H1 (cell line): ENCODE measurements at places on chromosomes 3 and 15. TPM values are rescaled to one million over a fixed set of nuclear protein-coding genes. Genes with fewer than 3 reads are reported as not detected.
A peak's percentile ranks its signal among the peaks of the same experiment; 100 is the strongest.

DNA sequence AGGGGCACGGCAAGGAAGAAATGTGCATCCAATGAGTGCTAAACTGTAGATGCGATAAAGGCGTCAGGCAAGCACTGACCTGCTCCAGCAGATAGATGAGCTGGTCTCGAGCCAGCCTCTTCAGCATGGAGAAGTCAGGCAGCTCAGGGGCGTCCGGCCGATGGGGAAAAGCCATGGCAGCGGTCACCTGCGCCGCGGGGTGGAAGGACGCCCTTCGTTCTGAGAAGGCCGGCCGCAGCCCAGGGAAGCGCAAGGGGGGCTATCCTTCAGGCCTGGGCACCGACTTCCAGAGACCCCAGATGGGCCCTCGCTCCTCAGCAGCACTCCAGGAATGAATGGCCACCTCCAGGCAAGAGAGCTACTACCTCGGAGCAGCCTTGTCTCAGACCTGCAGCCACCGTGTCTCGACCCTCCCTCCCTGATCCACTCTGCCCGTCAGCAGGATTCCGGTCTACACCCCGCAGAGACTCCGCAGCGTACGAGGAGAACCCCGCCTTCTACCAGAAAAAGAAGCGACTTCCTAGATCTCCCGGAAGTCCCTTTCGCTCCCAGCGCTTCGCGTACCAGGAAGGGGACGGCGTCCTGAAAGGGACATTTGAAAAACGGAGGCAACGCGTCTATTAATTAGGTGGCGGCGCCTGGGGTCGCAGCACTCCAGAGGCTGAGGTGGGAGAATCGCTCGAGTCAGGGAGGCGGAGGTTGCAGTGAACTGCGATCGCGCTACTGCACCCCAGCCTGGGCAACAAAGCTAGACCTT is at the start of gene VPS33B:
VPS33B (minus strand) TSS at position 520 of the 757 bp plus-strand sequence; CDS start at position 175, 345 bp downstream.
- peaks cover 3% of the 10 kb centered on the region for H3K4me1 ChIP-seq
- peak within 1 kb of the TSS; percentile 96 for H3K4me3 ChIP-seq
- H3K27me3 ChIP-seq = no peaks in the 10 kb centered on the region
- peak; percentile 86 for DNase-seq

DNA sequence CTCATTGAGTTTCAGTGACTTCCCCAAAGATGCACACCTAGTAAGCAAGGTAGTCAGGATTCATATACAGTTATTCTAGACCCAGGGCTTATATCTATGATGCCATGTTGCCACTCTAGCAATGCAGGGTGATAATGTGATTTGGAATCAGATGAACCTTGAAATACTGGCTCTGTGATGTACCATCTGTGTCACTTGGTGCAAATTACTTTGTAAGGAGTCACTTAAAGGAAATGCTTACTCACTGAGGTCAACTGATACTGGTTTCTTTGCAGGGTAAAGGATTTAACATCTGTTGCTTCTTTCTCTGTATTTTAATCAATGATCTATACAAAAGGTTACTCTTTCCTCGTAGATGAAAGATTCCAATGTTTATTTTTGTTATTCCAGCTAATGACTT is 10.8 kb downstream of the ASB14 start:
- no peak overlapping the region for H3K4me3 ChIP-seq
- no peaks in the 10 kb centered on the region for H3K27me3 ChIP-seq
- no peaks in the 10 kb centered on the region for H3K4me1 ChIP-seq
- no peak overlapping the region for H3K27ac ChIP-seq
- H3K36me3 ChIP-seq = no peaks in the 10 kb centered on the region; the same call in 1 of the 2 replicates
- no peak for DNase-seq

DNA sequence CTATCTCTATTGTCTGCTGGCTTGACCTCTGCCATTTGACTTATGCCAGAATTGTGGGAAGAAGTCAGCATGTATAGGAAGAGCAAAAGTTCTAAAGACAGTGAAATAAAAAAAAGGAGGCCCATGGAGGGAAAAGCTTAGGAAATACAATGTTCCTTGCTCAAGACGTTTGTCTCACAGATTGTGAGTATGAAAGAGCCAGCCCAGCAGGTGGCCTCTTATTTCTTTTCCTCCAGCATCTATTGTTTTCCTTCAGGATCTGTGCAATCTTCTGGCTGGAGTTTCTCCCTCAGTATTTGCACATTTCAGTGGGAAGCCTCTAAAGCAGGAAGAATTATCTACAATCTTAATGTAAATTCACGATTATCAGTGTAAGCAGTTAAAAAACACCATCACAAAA is 43.7 kb downstream of the ZDHHC3 start:
- no peaks in the 10 kb centered on the region for H3K27me3 ChIP-seq
- H3K27ac ChIP-seq = no peak overlapping the region
- peaks cover 7% of the 10 kb centered on the region; the same call in 1 of the 2 replicates for H3K36me3 ChIP-seq
- no peak overlapping the region for H3K4me3 ChIP-seq
- DNase-seq = no peak

DNA sequence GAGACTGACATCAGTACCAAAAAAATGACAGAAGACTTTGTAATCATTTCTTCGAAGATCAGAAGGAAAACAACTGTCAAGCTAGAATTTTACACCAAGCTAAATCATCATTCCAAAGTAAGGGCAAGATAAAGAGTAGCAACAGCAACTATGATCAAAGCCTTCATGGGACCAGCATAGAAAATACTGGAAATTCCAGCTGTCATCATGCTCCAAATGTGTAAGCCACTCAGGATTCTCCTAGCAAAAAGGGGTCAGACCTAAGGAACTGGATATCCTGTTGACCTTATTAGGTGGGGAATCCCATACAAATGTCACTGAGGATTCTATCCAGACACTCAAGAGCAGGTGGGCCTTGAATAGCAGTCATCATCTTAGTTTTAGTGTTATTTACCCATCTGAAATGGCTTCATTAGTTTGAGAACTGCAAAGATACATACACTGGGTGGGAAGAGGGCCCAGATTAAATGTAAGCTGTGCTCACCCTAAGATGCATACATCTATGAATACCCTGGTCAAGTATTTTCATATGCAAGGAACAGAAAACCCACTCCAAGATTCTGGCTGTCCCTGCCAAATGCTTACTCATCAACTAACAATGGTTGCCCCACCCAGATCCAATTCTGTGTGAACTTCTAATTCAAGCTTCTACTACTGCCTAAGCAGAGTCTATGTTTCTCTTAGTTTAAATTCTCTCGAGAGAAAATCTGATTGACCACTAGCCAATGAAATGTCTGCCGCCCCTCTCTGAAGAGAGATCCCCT is 33.5 kb downstream of the CLDN18 start:
- H3K27ac ChIP-seq = no peak overlapping the region
- H3K4me1 ChIP-seq = peaks cover 5% of the 10 kb centered on the region
- no peaks in the 10 kb centered on the region for H3K36me3 ChIP-seq
- no peak for DNase-seq

DNA sequence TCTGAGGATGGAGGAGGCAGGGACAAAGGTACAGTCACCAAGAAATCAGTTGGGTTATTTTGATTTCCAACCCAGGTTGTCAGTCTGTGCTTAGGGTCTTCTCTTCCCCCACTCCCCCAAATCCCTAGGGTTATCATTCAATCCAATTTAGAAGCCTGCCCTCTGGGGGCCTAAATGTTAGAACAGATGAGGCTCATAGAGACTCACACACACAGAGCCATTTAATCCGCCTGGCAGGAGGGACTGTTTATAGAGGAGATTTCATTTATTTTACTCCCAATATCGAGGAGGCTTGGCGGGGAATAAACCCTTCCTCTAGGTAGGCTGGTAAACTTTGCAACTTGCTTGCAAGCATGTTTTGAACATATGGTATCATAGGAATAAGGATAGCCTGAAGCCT is 52.8 kb downstream of the RHCG start:
- H3K27ac ChIP-seq = no peak overlapping the region
- H3K4me1 ChIP-seq = peaks cover 2% of the 10 kb centered on the region
- no peaks in the 10 kb centered on the region; the same call in 1 of the 2 replicates for H3K27me3 ChIP-seq
- no peak for DNase-seq
- no peak overlapping the region for H3K4me3 ChIP-seq

DNA sequence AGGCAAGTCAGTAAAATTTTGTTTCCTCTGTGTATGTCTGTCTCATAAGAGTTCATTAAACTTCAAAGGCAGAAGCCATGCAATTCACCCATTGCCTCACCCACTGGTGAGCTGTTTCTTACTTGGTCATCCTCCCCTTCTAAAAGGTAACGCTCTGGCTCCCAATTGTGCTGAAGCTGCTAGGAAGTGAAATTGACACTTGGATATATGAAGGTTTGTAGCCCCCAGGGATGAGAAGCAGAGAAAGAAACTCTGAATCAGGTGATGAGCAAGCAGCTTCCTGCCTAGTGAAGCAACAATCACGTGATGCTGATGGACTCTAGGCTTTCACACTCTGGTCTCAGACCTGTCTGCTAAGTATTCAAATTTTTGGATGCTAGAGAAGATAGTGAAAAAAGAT is 70.7 kb downstream of the CD200R1L start:
- no peaks in the 10 kb centered on the region for H3K4me1 ChIP-seq
- no peak overlapping the region for H3K4me3 ChIP-seq
- no peak for DNase-seq

DNA sequence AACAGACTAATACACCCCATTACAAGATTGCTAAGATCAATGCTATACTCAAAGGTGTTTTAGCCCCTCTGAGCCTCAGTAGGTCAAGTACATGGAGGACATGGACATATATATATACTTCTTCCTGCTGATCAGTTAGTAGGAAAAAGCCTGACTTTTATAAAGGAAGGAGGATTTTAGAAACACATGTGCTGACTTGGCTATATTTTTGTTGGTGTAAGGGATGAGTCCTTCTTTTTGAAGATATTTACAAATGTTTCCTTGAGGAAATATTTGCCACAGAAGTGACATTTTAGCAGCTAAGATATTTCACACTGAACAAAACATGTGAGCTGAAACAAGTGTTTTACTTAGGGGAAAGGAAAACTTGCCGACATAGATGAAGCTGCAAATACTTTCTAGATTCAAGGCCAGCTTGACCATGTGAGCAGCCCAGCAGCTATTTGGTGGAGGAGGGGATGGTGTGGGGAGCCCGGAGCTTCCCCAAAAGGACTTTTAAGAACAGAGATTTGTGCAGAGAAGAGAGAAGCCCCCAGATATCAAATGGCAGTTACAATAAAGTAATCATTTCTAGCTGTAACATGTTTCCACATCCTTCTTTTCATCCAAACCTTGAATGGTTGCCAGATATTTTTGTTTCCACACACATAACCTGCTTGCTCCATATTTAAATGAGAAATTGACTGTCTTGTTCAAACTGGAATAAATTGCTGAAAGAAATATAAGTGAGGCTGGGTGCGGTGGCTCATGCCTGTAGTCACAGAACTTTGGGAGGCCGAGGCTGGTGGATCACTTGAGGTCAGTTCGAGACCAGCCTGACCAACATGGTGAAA is 111.7 kb upstream of the NR2F2 start:
- H3K27ac ChIP-seq = no peak overlapping the region
- no peak overlapping the region for H3K4me3 ChIP-seq
- no peaks in the 10 kb centered on the region for H3K27me3 ChIP-seq
- no peaks in the 10 kb centered on the region for H3K4me1 ChIP-seq
- H3K36me3 ChIP-seq = no peaks in the 10 kb centered on the region

DNA sequence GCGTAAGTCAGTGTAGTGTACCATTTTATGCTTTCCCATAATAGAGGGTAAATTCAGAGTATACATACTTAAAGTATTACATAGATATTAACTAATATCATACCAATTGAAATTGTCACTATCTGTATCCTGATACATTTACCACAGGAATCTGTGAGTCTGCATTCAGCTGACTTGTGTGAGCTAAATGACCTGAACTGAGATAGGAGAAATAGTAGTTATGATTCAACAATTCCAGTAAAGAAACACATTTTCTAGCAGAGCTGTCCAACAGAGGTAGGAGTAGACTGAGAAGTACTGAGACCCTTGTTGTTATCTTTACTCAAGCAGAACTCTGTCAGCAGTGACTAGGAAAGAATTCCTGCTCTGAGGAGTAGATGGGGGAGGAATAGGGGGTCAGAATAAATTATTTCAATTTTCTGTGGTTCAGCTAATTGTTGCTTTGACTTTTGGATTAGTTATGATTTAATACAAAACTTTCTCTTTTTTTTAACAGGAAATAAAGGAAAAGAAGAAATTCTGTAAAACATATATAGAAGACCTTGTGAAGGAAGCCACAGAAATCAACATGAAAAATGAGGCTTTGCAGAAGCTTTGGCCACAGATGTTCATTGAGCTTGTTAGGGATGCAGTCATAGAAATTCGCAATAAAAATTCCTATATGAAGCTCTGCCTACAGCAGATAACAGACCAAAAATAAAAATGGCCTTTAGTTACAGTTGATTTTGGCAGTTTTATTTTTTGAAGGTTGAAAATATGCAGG is 66.2 kb upstream of the THSD4 start:
- no peaks in the 10 kb centered on the region for H3K36me3 ChIP-seq
- no peak overlapping the region for H3K4me3 ChIP-seq
- no peak for DNase-seq
- H3K4me1 ChIP-seq = no peaks in the 10 kb centered on the region
- H3K27me3 ChIP-seq = no peaks in the 10 kb centered on the region

DNA sequence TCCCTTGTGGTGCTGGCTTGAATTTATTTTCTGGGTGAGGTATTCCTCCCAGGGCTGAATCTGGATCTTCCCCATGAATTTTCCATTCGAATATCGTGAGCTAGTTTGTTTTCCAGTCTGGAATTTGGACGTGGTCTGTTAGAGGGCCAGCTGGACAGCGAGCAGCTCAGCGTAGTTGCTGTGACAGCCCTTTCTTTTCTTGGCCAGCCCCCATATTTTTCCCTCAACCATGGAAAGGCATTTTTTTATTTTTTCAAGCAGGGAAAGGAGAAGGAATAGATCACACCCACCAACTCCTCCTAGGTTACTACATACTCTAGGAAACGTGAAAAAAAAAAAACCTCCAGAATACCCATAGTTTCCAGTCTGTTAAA is 152.0 kb downstream of the KLHL25 start:
- H3K4me3 ChIP-seq = no peak overlapping the region
- no peak for DNase-seq
- H3K27me3 ChIP-seq = no peaks in the 10 kb centered on the region

DNA sequence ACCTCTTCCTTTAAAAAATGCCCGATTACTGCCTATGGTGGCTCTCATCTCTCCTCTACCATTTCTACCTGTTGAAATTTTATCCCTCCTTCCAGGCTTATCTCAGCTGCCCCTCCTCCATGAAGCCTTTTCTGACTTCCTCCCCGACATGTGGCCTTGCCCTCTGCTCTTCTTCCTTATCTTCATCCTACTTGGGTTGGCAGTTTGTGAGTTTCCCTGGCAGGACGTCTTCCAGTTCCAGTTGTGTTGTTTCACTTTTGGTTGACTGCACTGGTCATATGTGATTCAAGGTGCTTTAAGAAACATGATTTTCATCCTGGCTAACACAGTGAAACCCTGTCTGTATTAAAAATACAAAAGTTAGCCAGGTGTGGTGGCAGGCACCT is 4.4 kb downstream of the DLL4 start:
- no peak overlapping the region for H3K4me3 ChIP-seq
- no peak overlapping the region for H3K27ac ChIP-seq
- no peak for DNase-seq
- peaks cover 45% of the 10 kb centered on the region for H3K27me3 ChIP-seq
- no peaks in the 10 kb centered on the region for H3K36me3 ChIP-seq

WDR49 gene
- 1.7 and 3.2 TPM in 2 replicates for total RNA-seq

GOLGA8N gene
- 0.63 and 0.99 TPM in 2 replicates for total RNA-seq

RAB7A gene
- 185 and 195 TPM in 2 replicates for total RNA-seq

IQCB1 gene
- total RNA-seq = 28.9 and 31.2 TPM in 2 replicates

PTX3 gene
- total RNA-seq = 1.2 and 1.4 TPM in 2 replicates

LRRIQ4 gene
- total RNA-seq = not detected in 2 replicates

SRGAP3 gene
- 9.4 and 11.4 TPM in 2 replicates for total RNA-seq

FILIP1L gene
- 0.09 and 0.33 TPM in 2 replicates for total RNA-seq
